G401 (cell line): ENCODE measurements at places on chromosomes 7 and 10. TPM values are rescaled to one million over a fixed set of nuclear protein-coding genes. Genes with fewer than 3 reads are reported as not detected.

The EN2 gene
- not detected in 2 replicates for total RNA-seq

GRCh38 chr10:116768786-116769185 is 26.4 kb upstream of the HSPA12A start:
- no peak for DNase-seq

The OGDHL gene
- total RNA-seq, result 7.6 and 12.8 TPM in 2 replicates

The TBXAS1 gene
- total RNA-seq, result not detected in 2 replicates

The ADAP1 gene
- total RNA-seq, result 11.7 and 21.3 TPM in 2 replicates

GRCh38 chr7:55325371-55325792 is 39.8 kb upstream of the LANCL2 start:
- DNase-seq, result peak; percentile 99

The SPDYE9 gene
- not detected in 2 replicates for total RNA-seq

DNA sequence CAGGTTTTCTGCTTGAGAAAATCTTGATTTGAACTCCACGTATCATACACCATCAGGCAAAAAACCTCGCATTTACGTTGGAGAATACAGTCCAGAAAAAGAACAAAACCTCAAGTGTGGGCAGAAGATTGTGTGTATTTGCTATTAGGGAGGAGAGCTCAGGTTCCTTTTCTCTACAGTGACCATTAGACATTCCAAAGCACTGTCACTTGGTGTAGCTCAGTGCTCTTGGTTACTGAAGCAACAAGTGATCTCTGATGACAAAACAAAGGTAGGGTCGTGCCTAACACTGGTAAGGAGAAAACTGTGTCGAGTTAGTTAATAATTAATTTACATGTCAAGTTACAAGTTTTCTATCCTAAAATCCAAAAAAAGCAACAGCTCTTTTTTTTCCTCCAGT is 72.6 kb downstream of the C1GALT1 start:
- DNase-seq, result no peak

The PTPN20 gene
- total RNA-seq, result not detected in 2 replicates

The TCERG1L gene
- not detected in 2 replicates for total RNA-seq

DNA sequence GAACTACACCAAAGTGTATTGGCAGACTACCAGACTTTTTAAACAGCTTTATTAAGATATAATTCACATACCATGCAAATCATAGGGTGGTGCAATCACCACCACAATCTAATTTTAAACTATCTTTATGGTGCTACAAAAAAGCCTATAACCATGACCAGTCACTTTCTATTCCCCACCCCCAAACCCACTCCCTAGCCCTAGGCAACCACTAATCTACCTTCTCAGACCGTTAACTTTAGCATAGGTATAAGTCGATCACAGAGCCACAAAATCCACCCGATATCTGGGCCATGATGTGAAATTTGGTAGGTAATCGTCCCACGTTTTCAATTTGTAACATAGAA is 536 bp upstream of the POM121 start:
- DNase-seq, result no peak

The COL28A1 gene
- total RNA-seq, result not detected in 2 replicates

DNA sequence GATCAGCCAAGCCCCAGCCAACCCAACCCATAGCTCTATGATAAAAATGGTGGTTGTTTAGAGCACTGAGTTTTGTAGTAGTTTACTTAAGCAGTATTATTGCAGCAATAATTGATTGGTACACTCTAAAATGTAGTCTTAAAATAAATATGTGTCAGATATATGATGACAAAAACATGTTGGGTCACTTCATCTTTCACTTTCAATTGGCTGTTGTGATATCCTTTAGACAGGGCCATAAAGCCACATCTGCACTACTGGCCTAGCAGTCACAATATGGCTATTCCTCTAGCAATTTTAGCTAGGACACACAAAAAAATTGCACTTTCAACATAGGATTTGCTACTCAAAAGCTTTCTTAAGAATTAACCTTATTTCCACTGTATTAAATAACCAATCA is 5.9 kb upstream of the CAV1 start:
- no peak for DNase-seq

The C7orf33 gene
- total RNA-seq, result not detected in 2 replicates

GRCh38 chr10:69506834-69507713 is 55.8 kb downstream of the TSPAN15 start:
- DNase-seq, result no peak

GRCh38 chr7:66258409-66258808 is 53.3 kb downstream of the TPST1 start:
- DNase-seq, result no peak

DNA sequence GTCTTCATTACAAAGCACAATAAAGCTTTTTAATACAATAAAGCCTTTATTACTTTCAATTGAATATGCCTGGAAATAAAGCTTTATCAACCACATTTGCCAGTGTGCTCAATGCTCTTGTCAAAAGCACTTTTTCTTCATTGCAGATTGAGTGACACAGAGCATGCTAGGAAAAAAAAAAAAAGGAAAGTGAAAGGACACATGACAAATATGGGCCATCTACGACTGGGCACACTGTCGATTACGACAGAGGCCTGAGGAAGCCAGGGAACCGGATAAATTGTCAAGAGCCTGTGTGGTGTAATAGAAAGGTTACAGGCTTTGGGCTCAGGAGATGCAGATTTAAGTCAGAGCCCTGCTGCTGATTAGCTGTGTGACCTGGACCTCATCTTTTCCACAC is 84.8 kb upstream of the LRGUK start:
- no peak for DNase-seq

DNA sequence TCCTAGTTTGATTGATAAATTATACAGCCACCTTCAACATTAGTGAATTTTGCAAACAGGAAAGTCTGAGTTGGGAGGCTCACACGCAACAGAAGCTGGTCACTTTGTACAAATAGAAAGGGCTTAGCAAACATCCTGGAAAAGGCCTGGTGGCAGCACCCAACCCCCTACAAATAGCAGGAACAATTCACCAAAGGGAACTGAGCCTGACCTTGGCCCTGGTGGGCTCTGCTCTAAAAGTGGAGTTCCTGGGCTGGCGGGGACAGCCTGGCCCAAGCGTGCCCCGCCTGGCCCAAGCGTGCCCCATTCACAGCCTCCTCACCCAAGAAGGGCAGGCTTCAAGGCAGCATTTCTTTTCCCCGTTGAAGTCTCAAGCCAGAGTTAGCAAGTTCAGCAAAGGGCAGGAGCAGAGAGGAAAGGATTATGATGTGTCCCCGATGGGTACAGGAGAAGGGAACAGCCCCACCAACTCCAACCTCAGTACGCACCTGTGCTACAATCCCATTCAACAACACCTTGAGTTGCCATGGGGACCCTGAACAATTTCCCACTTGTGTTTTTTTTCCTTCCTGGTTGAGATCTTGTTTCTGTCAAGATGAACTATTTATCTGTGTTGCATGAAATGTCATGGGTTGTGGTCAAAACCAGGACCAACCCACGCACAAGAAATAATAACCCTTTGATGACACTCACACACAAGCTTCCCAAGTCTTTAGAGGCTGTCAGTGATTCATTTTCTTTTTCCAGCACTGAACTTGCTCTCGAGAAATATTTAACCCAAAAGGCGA is 43.4 kb downstream of the RGS10 start:
- DNase-seq, result no peak

GRCh38 chr10:53598914-53599313 is 826.3 kb upstream of the MBL2 start:
- DNase-seq, result no peak

DNA sequence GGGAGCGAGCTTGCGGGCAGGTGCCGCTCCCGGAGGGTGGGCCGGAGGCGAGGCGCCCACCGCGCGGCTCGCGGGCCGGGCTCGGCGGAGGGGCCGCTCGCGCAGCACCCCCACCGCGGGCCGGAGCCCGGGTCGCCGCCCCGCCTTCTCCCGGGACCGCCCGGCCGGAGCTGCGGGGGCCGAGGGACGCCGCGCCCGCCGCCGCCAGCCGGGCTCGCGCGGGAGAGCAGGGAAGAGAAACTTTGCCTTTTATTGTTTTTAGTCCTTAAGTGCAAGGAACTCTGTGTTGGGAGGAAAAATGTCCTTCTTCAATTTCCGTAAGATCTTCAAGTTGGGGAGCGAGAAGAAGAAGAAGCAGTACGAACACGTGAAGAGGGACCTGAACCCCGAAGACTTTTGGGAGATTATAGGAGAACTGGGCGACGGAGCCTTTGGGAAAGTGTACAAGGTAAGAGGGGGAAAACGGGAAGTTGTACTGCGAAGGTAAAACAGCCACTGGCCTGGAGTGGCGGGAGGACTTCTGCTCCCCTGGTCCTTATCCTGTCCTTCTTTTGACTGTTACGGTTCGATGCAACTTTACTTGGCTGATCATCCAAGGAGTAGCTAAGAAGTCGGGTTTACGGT is 620 bp downstream of the SLK start:
- no peak for DNase-seq

DNA sequence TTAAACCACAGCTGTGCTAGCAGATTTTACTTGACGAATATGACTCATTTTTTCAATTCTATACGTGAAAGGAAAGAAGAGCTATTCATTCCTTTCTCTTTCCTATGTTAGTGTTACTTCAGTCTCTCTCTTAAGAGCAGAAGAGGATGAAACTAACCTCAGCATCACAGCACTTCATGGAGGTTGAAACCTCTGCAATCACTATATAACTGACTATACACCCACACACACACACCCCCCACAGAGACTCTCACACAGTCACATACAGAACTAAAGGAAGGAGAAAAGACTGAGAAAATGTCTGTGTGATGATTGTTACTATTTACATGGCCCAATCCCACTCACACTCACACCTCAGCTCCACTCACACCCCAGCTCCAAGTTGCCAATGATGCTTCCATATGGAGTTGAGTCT is 104.2 kb downstream of the KIF20B start:
- DNase-seq, result no peak

DNA sequence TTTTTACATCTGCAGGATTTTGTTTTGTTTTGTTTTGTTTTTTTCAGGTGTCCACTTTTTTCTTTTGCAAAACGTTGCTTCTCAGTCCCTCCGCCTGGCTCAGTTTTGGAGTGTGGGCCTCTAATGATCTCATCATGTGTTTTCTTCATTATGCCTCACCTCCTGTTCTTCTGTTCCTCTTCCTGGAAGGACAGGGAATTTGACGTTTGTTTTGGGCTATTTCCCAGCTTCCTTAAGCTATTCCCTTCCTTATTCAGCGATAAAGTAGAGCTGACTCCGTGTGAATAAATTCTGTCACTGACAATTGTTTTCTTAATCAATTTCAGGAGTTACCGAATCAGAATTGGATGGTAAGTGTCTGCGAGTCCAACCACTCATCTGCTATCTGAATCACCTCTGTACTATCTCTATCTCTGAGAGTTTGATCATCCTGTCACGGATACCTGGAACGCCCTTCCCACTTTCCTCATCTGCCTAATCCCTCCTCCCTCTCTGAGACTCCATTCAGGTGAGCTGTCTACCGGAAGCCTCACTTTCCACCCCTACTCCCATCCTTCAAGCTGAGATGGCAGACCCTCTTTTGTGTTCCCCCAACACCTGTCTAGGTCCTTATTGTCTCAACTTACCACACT is 218.4 kb downstream of the GATA3 start:
- no peak for DNase-seq

DNA sequence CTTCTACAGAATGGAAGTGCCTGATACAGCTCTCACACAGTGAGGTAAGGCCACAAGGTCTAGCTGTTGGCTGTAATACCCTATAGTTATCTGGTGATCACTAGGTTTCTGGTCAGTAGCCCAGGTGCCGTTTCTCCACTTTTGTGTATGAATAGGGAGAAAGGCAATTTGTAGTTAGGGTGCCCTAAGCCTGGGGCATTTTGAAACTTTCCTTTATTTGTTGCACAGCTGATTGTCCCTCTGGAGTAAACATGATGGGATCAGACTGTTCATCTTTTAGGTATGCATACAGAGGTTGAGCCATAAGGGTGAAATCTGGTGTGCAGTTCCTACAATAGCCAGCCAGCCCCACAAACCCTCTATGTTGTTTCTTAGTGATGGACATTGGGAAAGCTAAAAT is 112.4 kb downstream of the ANKRD26 start:
- DNase-seq, result no peak

DNA sequence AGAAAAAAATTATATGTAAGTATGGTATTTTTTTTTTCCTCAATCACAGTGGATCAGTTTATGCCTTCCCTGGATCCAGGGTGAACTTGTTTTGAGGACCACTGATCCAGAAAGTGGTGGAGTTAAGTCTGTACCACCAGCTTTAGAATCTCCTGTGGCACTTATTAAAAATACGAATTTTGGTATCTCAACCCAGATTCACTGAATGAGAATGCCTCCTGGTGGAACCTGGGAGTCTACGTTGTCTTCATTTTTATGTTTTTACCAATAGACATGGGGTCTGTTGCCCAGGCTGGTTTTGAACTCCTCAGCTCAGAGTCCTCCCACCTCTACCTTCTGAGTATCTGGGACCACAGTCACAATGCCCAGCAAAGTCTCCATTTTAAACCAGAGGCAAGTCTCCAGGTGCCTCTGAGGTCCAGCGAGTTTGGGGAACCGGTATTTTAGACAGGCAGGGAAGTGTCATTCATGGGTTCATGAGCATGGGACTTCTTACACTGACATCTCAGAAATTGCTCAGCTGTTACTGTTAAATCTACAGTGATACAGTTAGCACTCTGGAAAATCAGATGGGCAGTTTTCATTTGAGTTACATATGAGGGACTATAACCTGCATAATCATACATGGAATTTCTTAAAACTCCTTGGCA is 200.9 kb downstream of the AUTS2 start:
- no peak for DNase-seq

DNA sequence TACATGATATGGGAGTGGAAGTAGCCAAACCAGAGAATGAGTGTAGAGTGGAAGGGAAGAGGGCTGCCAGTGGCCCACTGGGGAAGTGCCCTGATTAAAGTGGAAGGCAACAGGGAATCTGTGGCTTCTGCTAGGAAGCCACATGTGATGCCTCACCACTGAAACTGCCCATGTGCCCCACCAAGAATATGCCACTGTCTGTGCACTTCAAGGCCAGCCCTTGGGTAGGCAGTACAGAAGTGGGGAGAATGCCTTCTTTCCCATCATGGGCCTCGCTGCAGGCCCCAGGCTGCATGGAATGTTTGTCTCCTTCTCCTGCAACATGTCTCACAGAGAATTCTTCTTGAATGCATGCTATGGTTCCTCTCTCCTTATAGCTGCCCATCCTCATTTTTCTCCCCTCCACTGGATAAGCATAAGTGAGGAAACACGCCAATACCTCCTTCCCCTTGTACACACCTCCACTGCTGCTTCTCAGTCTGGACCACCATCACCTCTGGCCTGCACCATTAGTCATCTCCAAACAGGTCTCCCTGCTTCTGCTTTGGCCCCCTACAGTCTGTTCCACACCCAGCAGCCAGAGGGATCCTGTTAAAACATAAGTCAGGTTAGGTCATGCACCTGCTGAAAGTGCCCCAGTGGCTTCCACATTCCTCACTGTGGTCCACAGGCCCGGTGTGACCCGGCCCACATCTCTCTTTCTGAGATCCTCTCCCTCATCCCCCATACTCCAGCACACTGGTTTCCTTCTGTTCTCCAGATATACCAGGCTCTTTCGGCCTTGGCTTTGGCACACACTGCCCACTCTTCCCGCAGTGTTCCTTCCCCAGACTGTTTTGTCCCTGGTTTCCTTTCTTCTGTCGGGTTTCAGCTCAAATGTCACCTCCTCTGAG is 37.1 kb downstream of the SNX10 start:
- no peak for DNase-seq

The MNX1 gene
- total RNA-seq, result 1.0 and 1.6 TPM in 2 replicates

The PODXL gene
- 0.62 and 0.92 TPM in 2 replicates for total RNA-seq
